Activated naive CD4-positive, alpha-beta T cell treated with anti-CD3 and anti-CD28 coated beads, Interleukin-2, amount 10 ng/mL, durations not matched to agents 7 days and 5 days (primary cell): ENCODE measurements at places on chromosomes 7 and 10.

DNA sequence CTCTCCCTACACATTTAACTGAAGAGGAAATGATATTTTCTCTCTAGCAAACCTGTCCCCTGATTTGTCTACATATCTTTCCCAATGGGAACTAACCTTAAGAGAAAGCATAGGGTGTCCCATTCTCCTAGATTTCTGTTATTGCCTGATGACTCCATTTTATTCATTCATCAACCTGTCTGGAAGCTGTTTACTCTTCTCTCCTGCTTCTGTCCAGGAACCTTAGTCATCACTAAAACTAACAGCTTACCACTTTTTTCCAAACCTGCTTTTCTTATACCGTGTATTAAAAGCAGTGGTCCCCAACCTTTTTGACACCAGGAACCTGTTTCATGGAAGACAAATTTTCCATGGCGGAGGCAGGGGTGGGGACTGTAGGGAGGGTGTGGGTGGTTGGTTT lies 473.3 kb upstream of the PCDH15 start:
- DNase-seq, result no peak

- no peak for DNase-seq
Measured at GRCh38 chr10:92619368-92619767, 26.4 kb downstream of the KIF11 start.

- no peak for DNase-seq
Measured at GRCh38 chr10:15346440-15347141, 24.5 kb downstream of the FAM171A1 start.

DNA sequence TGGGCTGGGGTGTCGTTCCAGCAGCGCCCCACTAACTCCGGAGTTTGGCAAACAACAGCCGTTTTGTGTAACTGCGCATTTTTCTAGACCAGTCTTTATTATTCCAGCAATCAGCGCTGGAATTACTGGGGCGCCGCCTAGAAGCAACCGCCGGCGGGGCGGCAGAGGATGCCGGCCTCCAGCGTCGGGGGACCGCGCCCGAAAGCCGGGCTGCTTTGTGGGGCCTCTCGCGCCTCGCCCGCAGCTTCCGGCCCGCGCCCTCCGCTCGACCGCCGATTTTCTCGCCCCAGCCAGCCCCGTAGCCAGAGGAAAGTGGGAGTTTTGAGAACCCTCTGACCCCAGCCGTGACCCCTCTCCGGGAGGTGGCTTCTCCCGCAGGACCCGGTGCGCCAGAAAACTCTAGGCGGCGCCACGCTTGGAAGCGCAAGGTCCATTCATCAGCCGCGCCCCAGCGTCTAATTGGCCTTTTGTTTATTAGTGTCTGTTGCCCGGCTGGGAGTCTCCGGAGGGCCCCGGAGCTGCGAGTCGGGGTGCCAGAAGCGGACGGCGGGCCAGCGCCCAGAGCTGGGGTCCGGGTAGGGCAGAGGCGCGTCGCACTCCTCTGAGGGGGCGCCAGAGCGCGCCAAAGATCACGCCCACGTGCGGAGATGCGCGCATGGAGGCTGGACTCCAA lies 10.7 kb downstream of the EMX2 start:
- DNase-seq, result no peak

DNA sequence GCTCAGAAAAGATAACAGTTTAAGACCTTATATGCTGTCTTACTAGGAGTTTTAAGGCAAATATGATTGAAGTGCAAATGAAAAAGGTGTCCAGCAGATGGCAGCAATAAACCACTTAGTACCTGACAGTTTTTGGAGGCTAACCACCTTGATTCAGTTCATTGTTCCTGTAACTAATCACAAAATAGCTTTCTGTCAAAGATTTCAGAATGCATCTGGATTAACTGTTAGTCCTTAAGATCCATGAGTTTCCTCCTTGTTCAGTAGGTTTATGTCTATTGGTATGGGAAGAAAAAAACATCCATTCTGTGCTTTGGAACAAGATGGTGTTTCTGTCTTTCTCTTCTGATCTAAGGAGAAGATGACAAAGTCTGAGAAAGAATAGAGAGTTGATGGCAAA lies 46.6 kb downstream of the CCSER2 start:
- DNase-seq, result peak; percentile 44

DNA sequence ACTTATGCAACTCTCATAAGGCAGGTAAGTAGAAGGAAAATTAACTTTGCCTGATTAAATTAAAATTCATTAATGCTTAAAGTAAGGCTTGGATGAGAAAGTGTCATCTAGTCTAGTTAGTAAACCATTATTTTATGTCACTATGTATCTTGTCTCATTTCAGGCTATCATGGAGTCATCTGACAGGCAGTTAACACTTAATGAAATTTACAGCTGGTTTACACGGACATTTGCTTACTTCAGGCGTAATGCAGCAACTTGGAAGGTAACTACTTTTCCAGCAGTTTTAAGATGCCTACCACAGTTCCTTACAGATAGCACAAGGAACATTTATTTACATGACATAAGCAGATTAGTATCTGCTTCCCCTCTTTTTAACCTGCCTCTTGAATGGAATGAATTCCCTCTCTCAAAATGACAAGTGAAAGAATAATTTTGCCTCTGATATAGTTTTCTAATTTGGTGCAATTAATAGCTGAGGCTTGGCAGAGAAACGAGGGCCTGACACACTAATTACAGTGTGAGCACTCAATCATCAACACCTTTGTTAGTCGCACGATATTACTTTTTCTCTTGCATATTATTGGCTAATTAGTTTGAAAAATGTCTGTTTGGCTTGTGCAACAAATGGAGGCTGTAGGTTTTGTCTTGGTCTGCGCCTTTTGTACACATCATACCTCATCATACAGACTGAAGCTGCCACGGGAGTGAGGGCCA lies 245.0 kb downstream of the FOXP2 start:
- DNase-seq, result no peak

DNA sequence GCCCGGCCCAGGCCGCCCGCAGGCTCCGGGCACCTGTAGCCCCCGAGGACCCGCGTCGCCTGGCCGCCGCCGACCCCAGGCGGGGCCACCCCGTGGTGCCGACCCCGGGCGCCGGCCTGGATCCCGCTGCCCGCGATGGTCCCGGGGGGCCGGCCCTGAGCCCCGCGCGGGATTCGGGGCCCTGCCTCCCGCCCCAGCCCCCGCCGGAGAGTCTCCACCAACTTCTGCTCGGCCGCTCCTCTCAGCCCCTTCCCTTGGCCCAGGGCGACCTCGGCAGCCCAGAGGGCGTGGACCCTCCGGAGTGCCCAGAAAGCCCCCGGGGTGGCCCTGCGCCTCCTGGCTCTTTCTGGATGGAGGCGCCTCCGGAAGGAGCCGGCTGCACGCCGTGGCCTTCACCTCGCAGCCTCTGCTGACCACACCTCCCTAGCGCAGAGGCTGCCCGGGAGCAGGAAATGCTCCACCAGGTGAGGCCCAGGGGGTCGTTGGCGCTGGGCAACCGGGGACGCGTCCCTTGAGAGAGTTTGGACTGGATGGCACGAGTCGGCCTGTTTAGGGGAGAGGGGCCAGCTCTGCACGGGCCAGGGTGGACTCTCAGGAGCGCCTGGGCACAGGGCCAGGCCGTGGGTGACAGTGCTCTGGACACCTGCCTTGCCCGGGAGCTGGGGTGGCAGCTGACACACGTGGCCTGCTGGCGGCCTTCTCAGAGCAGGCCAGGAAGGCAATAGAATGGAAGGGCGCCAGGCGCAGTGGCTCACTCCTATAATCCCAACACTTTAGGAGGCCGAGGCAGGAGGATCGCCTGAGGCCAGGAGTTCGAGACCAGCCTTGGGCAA lies 529 bp downstream of the ZNF853 start:
- no peak for DNase-seq

GRCh38 chr10:42938351-42938750 lies 138.5 kb upstream of the RET start:
- no peak for DNase-seq

DNA sequence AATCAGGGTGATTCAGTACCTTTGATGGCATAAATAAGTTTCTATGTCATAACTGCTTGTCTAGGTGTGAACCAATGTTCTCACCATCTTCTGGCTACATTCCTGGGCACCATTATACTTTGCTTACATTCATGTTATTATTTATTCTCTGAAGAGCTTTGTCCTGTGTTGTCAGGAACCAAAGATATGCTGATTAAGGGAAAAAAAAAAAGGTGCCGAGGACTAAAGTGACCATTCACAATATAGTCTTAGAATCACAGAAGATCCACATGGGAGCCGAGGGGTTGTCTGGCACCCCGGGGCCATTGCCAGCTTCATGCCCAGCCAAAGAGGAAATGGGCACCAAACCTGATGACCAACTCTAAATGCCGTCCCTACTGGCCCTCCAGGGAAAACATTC lies 329.2 kb upstream of the NFE2L3 start:
- no peak for DNase-seq

GRCh38 chr7:150982351-150982750 lies 4.2 kb upstream of the KCNH2 start:
- DNase-seq, result no peak

GRCh38 chr10:77244746-77245145 lies 392.9 kb downstream of the KCNMA1 start:
- no peak for DNase-seq

DNA sequence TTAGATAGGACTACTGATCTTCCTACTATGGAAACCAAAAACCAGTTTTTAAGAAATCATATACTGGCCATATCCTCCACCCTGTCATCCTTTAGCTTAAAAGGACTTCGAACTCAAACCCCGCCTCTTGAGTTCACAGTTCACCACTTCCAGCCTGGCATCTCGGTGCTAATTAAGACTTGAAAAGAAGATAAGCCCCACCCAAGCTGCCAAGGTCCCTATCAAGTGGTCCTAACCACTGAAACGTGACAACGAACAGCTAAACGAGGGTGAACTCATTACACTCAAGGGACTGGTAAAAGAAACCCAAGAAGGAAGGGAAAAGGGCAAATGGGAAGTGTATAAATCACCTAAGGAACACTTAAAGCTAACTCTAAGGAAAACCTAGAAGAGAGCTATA lies 16.1 kb downstream of the COL17A1 start:
- no peak for DNase-seq

DNA sequence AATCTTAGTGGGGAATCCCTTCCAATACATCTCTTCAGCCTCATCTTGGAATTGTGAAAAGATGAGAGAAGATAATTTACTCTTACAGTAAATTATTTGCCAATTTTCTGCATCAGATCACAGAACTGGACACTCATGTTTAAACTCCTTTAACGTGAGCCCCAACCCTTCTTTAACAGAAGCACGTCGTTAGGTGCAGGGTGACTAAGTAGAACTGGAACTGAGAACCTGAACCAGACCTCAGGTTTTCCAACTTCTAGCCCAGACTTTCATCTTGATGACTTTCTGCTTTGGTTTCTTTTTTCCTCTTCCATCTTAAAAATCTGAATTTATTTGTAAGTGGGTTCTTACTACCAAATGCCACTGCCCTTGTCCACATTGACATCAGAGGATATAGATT lies 57.2 kb upstream of the LYZL2 start:
- no peak for DNase-seq

DNA sequence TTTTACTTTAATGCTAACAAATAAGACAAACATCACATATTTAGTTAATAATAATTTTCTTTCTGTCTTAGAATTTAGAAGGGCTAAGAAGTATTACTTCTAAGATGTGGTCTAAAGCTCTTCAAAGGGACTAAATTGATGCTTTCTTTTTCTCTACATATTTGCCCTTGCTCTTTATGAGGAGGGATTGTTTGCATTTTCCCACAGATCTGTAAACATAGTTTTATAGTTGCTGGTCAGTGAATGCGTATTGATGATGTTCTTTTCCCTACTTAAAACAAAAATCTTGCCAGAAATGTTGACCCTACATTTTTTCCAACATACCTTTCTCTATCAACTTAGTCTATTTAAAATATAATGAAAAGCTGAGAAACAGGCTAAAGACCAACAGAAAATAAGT lies 372.4 kb upstream of the LRGUK start:
- no peak for DNase-seq

- no peak for DNase-seq
Measured at GRCh38 chr10:19869370-19869769, 53.1 kb downstream of the PLXDC2 start.

- DNase-seq, result no peak
Measured at GRCh38 chr7:148987751-148988512, 40.4 kb downstream of the PDIA4 start.

DNA sequence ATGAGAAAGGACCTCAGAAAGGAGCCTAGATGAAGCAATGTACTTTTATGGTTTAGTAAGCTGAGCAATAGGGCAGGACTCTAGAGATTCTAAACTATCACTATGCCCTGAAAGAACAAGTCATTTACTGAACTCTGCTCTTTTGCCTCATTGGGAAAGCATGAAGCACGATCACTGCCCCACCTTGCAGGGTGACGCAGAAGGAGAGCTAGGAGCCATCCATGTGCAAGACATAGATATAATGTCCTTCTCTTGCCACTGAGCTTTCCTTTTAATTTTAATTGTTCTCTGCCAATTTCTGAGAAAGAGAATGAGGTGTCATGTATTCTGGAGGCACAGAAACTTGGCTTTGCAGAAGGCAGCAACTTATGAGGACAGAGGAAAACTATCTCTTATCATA lies 108.3 kb downstream of the SORCS1 start:
- DNase-seq, result no peak

DNA sequence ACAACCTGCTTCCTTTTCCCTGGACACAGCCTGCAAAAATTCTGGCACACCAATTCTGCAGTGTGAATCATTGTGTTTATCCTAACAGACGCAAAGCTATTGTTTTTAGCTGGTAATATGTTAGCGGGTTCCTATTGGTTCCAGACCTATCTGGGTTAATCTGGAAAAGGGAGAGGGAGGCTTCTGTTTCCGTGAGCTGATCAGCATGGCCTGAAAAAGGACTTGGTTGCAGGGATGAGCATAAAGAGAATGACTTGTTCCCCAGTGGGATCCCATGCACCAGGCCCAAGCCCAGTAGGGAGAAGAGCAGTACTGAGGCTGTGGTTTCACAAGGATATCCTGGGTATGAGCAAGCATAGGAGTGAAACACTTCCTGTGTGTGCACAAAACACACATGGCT lies 78.4 kb downstream of the PDE1C start:
- DNase-seq, result no peak

- no peak for DNase-seq
Measured at GRCh38 chr10:118781541-118781940, 26.8 kb upstream of the CACUL1 start.

GRCh38 chr10:133030781-133031180 lies 56.9 kb upstream of the ADGRA1 start:
- DNase-seq, result no peak

DNA sequence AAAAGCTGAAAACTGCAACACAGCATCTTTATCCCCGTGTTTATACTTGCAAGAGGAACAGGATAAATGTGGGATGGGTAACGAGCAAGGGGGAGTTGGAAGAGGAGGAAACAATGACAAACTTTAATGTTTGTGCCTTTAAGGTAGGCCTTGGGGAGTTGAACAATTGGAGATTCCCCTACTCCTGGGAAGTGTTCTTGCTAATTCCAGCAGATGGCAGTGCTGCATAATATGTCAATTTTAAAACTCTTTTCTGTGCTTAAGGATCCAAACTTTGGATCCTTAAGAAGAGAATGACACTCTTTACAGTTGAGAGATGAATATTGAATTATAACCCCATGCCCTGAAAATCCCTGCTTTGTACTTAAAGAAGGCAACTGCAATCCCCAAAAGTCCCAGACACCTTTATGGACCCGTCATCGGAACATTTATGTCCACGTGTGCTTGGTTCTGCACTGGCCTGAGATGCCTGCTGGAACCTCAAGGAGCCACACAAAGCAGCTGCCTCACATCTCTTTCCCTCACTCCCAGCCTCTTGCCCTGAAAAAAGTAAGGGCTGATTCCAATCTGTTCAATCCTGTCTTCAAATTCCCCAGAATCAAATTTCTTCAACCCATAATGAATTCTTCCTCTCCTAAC lies 12.0 kb downstream of the IFIT5 start:
- DNase-seq, result no peak

- DNase-seq, result no peak
Measured at GRCh38 chr10:29438271-29438670, 149.4 kb downstream of the LYZL1 start.

- no peak for DNase-seq
Measured at GRCh38 chr10:80964955-80965614, 427.4 kb downstream of the SH2D4B start.
